ENCODE measurements at places on chromosomes 5 and 9.

- DNase-seq, result no peak
Observed at GRCh38 chr9:8872802-8873201, 1073.2 kb upstream of the DMAC1 start.

GRCh38 chr9:34443533-34443932 lies 14.8 kb downstream of the FAM219A start:
- no peak for DNase-seq

DNA sequence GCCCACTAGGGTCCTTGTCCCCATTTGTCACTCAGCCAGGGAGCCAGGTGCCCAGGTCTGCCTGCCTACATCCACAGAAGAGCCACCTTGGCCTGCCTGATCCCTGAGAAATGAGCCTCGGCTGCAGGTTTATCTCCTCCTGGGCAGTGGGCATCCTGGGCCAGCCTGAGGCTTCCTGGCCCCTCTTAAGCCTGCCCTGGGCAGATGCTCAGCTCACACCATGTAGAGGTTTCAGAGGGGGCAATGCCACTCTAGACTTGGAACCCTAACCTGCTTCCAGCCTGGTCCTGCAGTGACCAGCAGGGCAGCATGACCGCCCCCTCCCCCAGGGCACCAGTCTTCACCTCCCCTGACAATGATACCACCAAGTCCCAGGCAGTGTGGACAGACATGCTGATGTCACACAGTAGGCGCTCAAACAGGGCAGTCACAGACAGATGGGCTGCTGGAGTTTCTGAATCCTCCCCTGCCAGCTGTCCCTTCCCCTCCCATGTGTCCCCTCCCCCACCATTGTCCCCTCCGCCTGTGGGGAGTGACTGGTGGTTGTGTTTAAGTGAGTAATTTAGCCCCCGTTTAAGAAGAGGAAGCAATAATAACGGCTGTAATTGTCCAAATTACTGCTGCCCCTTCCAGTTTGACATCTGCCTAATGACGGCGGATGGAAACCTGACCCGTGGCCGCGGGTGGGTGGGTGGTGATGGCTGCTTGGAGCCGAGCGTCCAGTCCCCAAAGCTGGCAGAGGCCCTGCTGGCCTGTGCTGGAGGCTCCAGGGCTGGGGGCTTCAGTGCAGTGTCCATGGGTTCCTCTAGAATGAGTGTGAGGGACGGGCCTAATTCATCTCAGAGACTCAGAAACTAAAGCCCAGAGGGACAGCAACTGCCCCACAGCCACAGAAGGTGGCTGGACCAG lies 147.7 kb downstream of the BARX1 start:
- no peak for DNase-seq

DNA sequence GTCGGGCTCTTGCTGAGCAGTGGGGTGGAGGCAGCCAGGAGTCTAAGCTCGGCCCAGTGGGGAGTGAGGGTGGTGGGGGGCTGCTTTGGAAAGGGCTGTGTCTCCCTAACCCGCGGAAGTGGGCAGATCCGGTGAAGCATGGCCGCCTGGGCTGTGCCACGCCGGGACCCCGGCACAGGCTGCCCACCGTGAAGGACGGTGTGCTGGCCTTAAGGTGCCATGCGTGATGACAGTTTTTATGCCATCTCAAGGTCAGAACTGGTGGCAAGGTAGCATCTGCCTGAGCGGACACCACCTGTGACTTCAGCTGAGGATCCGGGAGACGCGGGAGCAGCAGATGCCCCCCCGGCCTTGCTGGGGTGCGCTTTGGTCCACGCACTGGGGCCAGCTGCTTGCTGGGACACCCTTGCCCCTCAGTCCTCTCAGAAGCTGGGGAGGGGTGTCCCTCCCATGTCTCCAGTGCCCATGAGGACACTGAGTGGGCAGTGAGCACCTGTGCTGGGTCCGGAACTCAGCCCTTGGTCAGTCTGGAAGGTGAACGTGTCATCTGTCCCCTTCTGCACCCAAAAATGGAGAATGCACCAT lies 53.9 kb downstream of the AHRR start:
- no peak for DNase-seq

GRCh38 chr5:81046041-81046440 lies 85.9 kb downstream of the RASGRF2 start:
- DNase-seq, result no peak

DNA sequence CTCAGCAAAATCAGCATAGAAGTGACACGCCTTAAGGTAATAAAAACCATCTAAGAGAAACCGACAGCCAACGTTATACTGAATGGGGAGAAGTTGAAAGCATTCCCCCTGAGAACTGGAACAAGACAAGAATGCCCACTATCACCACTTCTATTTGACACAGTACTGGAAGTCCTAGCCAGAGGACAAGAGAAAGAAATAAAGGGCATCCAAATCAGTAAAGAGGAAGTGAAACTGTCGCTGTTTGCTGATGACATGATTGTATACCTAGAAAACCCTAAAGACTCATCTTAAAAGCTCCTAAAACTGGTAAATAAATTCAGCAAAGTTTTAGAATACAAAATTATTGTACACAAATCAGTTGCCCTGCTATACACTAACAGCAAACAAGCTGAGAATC lies 393.3 kb downstream of the KIF4B start:
- DNase-seq, result no peak

- no peak for DNase-seq
Observed at GRCh38 chr5:88663793-88664216, 219.2 kb downstream of the MEF2C start.

- DNase-seq, result no peak
Observed at GRCh38 chr5:173798127-173798810, 89.9 kb upstream of the CPEB4 start.

DNA sequence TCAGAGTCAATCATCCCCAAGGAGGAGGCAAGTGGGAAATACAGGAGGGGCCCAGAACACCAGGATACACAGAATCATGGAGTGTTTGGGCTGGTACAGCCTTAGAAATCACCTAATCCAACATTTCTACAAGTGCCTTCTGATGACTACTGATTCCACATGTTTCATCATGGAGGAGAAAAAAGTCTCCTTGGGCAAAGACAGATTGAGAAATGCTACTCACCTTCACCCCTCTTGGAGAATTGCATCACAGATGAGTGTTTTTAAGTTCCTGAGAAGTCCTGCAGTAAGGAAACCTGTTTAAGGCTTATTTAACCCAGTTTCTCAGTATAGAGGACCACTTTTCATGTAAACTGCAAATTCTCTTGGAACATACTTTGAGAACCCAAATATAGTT lies 2.2 kb upstream of the SLIT3 start:
- DNase-seq, result no peak

DNA sequence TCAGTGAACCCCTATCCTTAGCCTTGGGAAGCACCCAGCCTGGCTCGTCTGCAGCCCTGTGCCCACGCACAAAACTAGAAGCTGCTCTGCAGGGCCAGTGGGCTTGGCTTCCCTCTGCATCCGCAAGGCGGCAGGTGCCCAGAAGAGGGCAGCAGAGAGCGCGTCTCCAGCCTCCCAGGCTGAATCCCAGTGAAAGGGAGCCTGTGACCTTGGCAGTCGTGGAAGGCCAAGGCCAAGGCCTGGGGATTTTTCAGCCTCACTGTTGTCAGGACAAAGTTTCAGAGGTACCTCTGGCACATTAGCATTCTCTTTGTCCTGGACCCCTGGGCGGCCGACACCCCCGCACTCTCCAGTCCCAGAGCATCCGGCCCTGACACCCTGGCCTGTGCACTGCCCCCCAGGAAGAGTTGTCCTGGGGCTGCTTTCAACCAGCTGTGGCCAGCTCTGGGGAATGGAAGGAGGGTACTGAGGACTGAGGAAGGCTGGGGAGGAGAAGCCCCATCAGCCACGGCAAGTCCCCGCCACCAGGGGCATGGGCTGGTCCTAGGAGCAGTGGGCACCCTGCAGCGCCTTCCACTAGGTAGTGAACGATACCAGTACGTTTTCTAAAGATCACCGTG lies 63.6 kb upstream of the IL17B start:
- peak; percentile 81 for DNase-seq

Measured in kidney capillary endothelial cell (primary cell).